ENCODE measurements at places on chromosomes 6 and 20.

- no peak for DNase-seq
These were observed 15.0 kb downstream of the CCN2 start for GRCh38 chr6:131936156-131936555.

GRCh38 chr6:73079978-73080377 lies 145.3 kb downstream of the KHDC1L start:
- no peak for DNase-seq

DNA sequence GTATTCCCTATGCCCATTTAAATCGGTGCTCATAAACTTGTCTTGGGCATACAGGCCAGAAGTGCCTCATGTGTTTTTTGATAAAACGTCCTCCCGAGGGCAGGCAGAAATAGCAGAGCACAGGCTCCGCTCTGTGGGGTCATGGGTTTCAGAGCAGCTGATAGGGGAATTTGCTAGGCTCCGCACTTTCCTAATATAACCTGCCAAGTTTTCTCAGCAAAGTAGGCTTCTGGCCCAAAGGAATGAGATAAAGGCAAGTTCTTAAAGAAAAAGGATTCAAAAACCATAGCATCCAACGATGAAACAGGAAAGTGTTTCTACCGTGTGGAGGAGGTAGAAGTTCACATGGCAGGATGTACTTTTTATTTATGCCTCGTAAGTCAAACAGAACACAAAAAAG lies 69.8 kb upstream of the RALGAPA2 start:
- DNase-seq = no peak

- peak; percentile 49 for DNase-seq
These were observed 40.0 kb downstream of the SF3B5 start for GRCh38 chr6:144055121-144055931.

- no peak for DNase-seq
These were observed 445.4 kb downstream of the GJA1 start for GRCh38 chr6:121880831-121881230.

DNA sequence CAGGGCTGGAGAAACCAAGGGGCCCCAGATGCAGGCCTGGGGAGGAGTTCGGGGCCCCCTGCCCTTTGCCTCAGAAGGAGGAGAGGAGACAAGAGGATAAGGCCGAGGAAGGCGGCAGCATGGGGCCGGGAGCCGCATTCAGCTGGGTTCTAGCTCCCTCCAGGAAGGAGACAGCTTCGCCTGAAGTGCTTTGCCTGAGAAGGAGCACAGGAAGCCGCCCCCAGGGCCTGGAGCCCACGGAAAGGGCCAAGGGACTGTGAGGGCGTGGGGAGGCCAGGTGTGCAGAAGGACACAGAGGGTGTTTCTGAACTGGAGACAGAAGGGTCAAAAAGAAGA lies 121.4 kb downstream of the AGPAT4 start:
- DNase-seq = no peak

- DNase-seq = no peak
These were observed 282.6 kb upstream of the ID4 start for GRCh38 chr6:19554356-19555225.

DNA sequence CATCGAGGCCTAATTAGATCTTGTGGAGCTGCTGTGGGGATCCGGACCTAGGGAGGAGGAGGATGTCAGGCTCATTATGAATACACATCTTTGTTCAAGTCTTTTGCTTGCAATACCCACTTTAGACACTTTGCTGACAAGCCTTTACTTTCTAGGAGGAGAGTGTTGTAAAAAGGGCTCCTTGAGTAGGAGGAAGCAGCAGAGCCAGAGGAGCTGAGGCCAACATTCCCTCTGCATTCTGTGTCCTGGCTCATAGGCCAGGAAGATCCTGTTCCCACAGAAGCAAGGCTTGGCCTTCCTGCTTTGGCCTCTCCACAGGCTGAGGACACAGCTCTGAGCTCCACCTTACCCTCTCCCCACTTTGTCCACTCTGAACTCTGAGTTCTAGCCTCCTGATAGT lies 67.1 kb downstream of the TPD52L1 start:
- no peak for DNase-seq

- no peak for DNase-seq
These were observed 300.1 kb downstream of the GMDS start for GRCh38 chr6:1945235-1945832.

GRCh38 chr20:48735112-48735511 lies 92.7 kb downstream of the PREX1 start:
- no peak for DNase-seq

DNA sequence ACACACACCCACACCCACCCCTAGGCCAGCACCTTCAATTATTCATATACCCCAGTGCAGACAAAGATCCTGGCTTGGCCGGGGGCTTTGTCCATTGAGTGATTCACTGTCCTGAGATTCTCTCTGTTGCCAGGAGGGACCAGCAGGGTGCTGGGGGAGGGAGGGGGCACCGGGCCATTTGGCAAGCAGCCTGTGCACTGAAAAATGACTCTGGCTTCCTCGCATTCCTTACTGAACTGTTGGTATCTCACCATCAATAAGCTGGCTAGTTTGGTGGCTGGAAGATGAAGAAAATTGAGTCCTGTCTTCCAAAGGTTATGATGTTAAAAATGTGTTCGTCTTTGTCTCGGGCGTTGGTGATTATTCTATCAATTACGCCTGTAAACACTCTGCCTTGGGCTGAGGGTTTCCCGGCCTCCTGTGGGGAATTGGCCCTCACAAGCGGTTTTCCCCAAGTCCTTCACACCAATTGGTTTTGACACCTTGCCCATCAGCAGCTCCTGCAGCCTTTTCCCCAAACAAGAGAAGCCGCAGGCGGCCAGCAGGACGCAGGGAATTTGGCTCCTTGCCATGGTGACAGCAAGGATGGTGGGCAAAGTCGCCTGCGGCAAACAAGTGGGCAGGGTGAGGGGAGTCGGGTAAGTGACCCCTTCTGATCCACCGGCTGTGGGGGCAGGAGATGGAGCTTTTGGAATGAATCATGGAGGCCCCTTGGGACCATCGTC lies 4.9 kb downstream of the VSTM2L start:
- DNase-seq = no peak

GRCh38 chr20:36462440-36463211 lies 78.7 kb upstream of the MYL9 start:
- DNase-seq = no peak

DNA sequence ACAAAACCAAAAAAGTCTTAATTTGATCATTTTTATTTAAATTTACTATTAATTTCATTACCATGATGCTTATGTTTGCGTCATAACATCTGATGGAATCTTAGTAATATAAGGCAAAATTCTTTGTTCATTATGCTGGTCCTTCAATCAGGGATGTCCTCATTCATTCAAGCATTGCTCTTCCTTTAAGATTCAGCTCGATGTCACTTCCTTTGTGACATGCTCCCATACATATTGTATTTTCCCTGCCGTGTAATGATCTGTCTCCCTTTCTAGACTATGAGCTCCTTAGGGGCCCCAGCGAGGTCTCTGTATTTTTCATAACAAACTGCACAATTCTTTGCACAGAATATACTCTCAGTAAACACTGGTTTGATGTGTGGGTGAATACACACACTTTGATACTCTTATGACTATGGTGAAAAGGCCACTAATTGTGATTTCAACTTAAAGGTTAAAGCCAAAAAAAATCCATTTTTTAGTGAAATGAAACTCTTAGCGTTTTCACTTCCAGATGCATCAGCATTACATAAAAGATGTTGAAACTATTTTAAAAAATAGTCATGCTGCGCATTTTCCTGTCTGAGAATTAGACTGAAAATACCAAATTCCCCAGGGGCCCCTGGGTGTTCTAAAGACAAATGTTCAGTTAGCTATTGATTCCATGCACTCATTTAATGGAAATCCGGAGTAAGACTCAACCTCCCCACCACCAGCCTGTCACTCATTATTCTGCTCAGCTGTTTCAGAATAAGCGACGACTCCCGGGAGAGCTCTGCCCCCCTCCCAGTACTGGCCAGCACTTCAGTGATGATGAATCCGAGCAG lies 169.7 kb downstream of the ATXN1 start:
- DNase-seq = no peak

DNA sequence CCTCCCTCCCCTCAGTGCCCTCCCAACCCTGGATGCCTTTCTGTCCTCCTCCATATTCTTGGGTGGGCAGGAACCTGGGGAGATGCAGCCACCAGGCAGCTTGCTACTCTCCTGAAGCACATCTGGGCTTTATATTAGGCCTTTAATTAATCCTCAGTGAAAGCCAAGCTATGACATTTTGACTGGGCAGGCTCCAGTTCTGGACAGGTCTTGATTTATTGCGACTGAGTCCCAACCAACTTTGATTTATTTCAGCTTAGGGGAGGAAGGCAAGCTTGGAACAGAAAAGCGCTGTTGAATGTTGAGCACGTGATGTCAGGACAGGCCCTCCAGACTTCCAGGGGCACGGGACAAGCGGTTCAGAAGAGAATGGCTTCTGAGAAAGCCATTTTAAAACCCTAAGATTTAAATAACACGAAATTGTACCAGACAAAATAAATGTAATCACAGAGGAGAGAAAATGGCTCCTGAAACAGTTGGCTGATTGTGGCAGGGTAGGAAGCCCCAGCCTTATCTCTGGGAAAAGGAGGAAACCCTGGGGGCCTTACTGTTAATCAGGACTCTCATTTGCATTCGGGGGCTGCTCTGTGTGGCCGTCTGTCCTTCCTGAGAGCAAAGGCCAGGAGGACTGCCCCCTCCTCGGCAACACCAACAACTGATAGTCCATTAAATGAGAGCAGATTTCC lies 294.2 kb downstream of the FOXC1 start:
- no peak for DNase-seq

Data from germinal center (tissue), 1 donor.